ENCODE measurements at places on chromosomes 6 and 20. TPM values are rescaled to one million over a fixed set of nuclear protein-coding genes. Genes with fewer than 3 reads are reported as not detected.

- H3K27ac ChIP-seq: no peak overlapping the region
- no peak overlapping the region for H3K4me3 ChIP-seq
- H3K4me1 ChIP-seq: no peaks in the 10 kb centered on the region
Observed at GRCh38 chr6:20302702-20303251, 90.5 kb upstream of the MBOAT1 start.

DNA sequence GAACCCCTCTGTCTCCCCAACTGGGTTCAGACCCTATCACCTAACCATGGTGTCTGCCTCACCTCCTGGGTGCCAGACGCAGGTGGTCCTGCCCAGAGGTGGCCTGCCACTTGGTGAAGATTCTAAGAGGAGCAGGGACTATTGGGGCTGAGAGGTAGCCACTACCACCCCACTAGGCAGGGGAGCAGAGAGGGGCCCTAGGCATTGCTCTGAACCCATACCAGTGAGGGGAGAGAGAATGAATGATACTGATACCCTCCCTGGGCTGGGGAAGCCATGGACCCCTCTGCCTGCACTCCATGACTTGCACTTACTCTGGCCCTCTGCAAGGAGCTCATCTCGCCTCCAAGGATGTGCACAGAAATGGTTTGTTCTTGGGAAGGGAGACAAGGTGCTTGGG lies 31.7 kb upstream of the SPDEF start:
- H3K4me1 ChIP-seq: peaks cover 10% of the 10 kb centered on the region
- H3K27ac ChIP-seq: no peak overlapping the region
- H3K36me3 ChIP-seq: peaks cover 34% of the 10 kb centered on the region

GRCh38 chr20:14997791-14998190 lies 660.4 kb upstream of the FLRT3 start:
- H3K27me3 ChIP-seq: no peaks in the 10 kb centered on the region
- H3K27ac ChIP-seq: no peak overlapping the region
- H3K36me3 ChIP-seq: no peaks in the 10 kb centered on the region
- H3K4me1 ChIP-seq: no peaks in the 10 kb centered on the region
- DNase-seq: no peak

- no peaks in the 10 kb centered on the region for H3K36me3 ChIP-seq
- H3K27ac ChIP-seq: no peak overlapping the region
- H3K27me3 ChIP-seq: peaks cover 9% of the 10 kb centered on the region
- no peak overlapping the region for H3K4me3 ChIP-seq
Observed at GRCh38 chr20:62430866-62431447, 3.6 kb upstream of the RBBP8NL start.

DNA sequence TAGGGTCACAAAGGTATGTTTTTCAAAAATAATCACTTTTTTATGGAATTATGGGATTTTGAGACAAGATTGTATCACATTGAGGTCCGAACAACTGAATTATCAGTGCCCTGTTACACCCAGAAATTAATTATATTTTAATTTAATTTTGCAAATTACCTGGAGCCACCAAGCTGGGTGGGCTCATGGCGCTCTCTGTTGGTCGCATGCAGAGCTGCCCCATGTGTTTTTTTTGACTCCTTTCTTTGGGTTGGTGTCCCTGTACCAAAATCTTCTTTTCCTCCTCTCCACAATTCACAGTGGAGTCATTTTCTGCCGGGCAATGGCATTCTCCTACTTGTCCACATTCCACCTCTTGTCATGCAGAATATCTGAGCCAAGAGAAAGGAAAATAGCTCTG lies 38.9 kb upstream of the FRMD1 start:
- no peaks in the 10 kb centered on the region for H3K4me1 ChIP-seq
- no peaks in the 10 kb centered on the region for H3K36me3 ChIP-seq
- H3K27ac ChIP-seq: no peak overlapping the region
- H3K4me3 ChIP-seq: no peak overlapping the region
- no peak for DNase-seq

The GPR6 gene
- not detected for total RNA-seq

The PTGIS gene
- not detected for total RNA-seq

The EEF1E1 gene
- total RNA-seq: 23.1 TPM

DNA sequence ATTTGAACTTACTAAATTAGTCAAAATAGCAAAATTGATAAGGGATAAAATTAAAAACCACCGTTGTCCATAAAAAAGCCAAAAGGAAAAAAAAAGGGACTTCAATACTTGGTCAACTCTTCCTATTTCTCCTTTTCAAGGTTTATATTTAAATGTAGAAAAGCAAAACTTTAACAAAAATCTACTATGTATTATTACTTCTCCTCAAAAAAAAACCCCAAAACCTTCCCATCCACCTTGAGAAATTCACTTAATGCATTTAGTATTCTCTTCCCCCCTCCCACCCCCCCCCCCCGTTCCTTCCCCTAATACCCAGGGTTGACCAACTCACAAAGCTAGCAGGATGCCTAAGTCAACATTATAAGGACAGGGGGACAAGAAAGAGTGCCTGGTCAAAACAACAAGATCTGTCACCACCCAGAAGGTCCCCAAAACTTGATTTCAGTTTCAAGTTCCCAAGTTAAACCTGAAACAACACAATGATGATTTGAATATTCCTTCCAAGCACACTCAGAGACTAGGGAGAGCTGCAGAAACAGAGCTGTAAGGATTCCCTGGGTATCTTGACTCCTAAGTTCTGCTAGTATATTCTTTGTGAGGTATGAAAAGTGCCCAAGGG lies 14.6 kb downstream of the GMDS start:
- H3K27me3 ChIP-seq: no peaks in the 10 kb centered on the region
- DNase-seq: peak; percentile 22
- peaks cover 19% of the 10 kb centered on the region for H3K4me1 ChIP-seq
- no peak overlapping the region for H3K27ac ChIP-seq

The SCGN gene
- total RNA-seq: not detected

GRCh38 chr6:29976588-29977424 lies 34.5 kb downstream of the HLA-A start:
- H3K27me3 ChIP-seq: peaks cover 44% of the 10 kb centered on the region
- no peaks in the 10 kb centered on the region for H3K36me3 ChIP-seq
- no peak overlapping the region for H3K27ac ChIP-seq
- peak overlapping the region; percentile 75 for H3K4me3 ChIP-seq
- DNase-seq: peak; percentile 77

The CST2 gene
- not detected for total RNA-seq
